RKO (cell line): ENCODE measurements at places on chromosomes 7 and 10.

GRCh38 chr10:34762156-34762555 is 52.9 kb downstream of the PARD3 start:
- DNase-seq = no peak

- no peak for DNase-seq
Observed at GRCh38 chr7:67781841-67782240, 785.2 kb downstream of the TYW1 start.

DNA sequence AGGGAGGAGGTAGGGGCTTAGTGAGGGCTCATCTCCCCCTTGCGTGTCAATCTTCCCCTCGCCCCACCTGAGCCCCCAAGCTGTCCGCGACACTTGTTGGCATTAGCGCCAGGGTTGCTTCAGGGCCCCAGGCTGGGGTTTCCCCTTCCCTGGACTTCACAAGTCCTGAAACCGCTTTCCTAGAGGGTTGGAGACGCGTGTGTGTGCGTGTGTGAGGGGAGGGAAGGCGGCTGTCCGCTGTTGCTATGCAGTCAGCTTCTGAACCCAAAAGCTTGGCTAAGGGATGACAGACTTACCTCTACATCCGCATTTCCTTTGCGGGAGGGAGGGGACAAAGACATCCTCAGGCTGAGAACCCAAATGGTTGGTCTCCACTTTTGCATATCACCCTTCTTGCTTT is 803 bp downstream of the GOLGA7B start:
- no peak for DNase-seq

- no peak for DNase-seq
Observed at GRCh38 chr7:42414941-42415505, 178.0 kb upstream of the GLI3 start.

DNA sequence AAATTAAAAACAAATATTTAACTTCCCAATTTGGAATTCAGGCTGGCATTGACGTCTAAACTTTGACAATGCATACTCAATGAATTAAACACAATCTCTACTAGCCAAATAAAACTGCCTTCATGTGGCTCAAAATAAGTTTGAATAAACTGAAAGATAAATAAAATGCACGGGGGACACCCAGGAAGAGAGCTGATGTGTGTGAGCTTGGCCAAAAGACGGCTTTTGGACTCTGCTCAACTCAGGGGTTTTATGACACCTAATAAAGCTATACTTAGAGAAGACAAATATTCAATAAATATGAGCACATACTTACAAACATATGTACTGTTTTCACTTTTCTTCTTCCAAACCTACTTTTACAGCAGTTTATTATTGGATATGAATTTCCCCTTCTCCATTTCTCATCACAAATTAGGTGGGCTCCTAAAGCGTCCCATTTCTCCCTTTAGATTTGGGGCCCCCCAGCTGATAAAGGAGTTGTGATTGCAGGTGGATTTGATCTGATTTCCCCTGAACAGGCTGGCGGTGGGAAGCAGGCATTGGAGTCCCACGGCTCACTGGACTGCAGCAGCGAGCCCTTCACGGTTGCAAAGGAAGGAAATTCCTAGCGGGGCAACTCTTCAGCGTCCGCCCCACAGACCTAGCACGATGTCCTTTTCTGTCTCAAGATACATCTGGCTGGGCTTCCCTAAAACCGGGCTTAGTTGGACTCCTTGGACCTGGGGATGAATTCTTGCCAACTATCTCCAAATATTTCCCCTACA is 79.6 kb downstream of the INSIG1 start:
- no peak for DNase-seq

- no peak for DNase-seq
Observed at GRCh38 chr7:128017862-128018845, 13.1 kb downstream of the LRRC4 start.

- DNase-seq = no peak
Observed at GRCh38 chr10:115321360-115321759, 228.2 kb downstream of the ATRNL1 start.

DNA sequence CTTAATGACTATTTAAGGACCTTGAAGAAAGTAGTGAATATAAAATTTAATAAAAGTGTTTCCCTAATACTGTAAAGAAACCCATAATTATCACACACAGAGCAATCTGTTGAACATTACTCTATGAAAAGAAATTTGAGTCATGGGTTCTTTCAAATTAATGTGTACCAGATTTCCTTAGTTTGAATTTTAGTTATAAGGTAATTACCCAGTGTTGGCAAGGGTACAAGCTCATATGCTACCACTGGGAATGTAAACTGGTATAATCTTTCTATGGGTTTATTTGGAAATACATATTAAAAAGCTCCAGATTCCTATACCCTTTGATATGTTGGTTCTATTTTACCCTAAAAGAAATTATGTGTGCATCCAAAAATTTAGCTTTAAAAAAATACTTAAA is 22.9 kb downstream of the PANK1 start:
- no peak for DNase-seq

GRCh38 chr7:36820527-36821170 is 96.4 kb upstream of the AOAH start:
- no peak for DNase-seq

DNA sequence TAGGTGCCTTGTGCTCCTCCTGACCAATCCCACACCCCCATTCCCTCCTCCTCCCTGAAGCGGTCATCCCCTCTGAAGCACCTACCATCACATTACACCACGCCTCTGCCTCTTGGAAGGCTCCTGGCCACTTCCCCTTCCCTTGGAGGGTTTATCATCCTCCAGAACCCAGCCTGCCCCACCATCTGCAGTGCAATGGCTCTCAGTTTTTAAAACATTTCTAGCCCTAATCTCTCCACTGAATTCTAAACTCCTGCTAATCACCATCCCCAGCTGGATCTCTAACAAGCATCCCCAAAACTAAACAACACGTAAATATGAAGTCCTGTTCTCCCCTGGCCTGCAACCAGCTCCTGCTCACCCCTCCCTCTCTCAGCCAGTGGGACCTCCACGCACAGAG is 70.6 kb downstream of the PIP4K2A start:
- DNase-seq = no peak

GRCh38 chr10:32263300-32263699 is 83.7 kb downstream of the EPC1 start:
- DNase-seq = no peak
